ENCODE measurements at places on chromosomes 12 and 14.

DNA sequence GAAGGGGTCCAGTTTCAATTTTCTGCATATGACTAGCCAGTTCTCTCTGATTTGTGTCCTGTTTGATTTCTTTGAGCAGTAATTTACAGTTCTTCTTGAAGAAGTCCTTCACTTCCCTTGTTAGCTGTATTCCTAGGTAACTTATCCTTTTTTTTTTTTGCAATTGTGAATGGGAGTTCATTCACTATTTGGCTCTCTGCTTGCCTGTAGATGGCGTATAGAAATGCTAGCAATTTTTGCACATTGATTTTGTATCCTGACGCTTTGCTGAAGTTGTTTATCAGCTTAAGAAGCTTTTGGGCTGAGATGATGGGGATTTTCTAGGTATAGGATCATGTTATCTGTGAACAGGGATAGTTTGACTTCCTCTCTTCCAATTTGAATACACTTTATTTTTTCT, 77.6 kb upstream of the NID2 start:
- no peak for DNase-seq

- no peak for DNase-seq
These were observed 51.1 kb downstream of the SLC38A1 start for GRCh38 chr12:46217541-46218321.

DNA sequence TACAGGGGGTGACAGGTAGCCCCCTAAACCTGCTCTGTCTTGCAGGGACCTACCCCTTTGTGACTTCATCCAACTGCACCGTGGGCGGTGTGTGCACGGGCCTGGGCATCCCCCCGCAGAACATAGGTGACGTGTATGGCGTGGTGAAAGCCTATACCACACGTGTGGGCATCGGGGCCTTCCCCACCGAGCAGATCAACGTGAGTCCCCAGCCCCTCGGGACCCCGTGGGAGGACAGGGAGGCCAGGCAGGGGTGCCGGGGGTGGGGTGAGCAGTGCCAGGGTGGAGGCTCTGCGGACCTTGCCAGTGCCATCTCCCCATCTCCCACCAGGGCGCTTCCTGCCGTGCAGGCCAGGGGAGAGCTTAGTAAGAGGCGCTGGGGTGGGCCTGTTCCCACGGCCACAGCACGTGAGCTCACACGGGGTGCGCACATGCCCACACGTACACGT, 11.1 kb upstream of the SIVA1 start:
- DNase-seq: no peak

DNA sequence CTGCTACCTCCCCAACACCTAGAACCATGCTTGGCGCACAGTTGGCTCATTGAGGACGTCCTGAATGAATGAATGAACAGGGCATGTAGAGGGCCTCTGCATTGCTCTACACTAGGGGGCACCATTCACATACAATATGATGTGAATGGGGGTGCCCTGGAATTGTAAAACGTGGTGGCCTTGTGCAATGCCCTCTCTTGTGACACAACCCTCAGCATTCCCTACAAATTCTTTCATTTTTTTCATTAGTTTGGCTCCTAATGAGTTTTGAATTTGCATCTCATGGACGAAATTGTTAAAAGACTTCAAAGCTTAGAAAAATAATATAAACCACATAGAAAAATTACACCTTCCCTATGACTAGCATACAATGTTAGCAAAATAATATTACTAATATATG, 2.3 kb upstream of the DIO2 start:
- peak; percentile 69 for DNase-seq

DNA sequence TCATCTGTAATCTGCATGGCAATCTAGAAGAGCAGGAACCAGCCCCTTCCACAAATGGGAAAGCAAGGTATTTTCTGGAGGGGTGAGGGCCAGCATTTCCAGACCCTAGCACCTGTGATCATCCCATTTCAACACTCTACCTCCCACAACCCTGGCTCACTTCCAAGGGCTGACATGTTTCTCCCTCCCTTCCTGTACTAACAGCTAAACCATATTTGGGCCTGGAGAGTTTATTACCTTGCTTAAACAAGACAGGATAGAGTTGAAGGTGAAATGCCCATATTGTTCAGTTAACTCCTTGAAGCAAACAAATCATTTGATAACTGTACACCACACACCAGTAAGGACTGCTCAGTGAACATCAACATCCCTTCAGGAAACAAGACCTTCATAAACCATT, 158.4 kb downstream of the PPM1H start:
- DNase-seq: no peak

- no peak for DNase-seq
These were observed 23.9 kb downstream of the IFNG-AS1 start for GRCh38 chr12:68013181-68013580.

DNA sequence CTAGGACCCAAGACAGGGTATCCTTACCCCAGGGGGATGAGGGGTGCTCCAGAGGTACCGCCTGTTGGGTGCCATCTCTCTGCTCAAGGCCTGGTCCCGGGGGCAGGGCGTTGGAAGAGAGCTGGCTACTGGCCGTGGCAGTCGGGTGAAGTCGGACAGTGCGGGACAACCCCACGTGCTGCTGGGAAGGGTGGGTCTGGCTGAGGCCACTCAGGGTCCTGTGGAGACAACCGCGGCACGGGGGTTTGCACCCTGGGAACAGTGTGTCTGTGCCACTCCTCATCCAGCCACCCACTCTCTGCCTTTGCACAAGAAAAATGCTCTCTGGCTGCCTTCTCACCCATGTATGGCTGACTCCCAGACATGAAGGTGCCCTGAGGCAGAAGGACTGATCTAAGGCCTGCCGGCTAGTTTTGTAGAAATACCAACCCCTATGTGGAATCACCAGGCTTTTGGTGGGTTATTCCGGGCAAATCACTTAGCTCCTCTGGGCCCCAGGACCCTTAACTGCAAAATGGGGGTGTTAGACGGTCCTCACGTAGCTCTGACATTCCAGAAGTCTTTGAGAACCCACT, 56.5 kb downstream of the LTBP2 start:
- no peak for DNase-seq

DNA sequence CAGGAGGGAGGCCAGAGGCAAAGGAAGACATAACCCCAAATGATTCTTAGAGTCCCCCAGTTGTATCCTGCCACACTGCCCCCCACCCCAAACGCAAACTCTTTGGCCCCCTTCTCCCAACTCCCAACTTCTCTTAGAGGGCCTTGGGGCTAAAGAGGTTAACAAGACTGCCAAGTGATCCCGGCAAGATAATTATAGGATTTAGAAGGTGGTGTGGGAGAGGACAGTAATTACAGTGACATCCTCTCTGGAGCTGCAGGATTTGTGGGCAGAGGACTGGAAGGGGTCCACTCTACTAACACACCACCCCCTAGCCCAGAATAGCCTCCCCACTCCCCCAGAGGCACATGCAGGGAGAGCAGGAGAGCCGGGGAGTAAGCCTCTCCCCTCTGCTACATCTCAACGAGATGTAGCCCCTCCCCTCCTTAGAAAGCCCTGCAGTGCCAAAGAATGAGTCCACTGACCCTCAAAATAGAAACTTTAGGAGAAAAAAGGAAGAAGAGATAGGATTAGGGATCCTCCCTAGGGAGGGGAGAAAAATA, 5.3 kb upstream of the GDF11 start:
- no peak for DNase-seq

- no peak for DNase-seq
These were observed 263.0 kb upstream of the G2E3 start for GRCh38 chr14:30295980-30296379.

Measured in fibroblast of upper back skin (primary cell).